Activated naive CD4-positive, alpha-beta T cell treated with anti-CD3 and anti-CD28 coated beads for 36 hours (primary cell): ENCODE measurements at places on chromosomes 1 and 21.

DNA sequence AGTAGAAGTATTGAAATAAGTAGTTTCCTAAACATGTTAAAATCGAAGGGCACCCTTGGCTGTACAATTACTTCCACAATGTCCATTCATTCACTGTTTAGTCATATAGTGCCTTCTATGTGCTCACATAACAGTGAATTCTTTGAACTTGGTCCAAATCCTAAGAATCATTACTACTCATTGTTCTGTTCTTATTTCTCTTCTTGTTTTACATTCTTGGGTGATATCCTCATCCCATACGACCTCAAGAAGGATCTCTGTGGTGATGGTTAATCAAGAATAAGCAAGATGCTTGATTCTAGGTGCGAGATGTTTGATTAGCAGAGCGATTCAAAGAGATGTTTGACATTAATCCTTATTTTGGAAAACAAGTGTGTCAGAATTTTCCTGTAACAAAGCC, 667.4 kb upstream of the ZP4 start:
- DNase-seq: no peak

DNA sequence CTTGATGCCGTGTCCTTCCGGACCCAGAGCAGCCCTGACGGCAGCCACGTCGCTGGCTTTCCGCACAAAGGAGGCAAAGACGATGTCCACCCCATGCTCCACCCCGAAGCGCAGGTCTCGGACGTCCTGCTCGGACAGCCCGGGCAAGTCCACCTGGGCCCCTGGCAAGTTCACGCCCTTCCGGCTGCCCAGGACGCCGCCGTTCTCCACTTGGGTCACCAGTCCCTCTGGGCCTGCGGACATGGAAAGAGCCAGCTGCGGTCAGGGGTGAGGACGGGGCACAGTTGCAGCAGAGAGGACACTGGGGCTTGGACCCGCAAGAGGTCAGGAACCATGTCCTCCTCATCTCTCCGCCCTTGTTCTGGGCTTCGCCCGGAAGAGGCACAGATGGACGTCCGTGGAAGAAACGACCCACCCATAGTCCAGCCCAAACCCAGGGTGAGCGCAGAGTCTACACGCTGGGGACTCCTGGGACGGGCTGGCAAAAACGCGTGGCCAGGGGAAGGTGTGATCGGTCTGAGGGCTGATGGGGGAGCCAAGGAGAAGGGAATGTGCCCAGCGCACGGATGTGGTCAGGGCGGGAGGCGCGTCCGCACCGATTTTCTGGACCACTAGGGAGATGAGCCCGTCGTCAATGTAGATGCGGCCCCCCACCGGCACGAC, 6.6 kb downstream of the PKLR start:
- no peak for DNase-seq

GRCh38 chr1:55399346-55399745, 184.2 kb upstream of the USP24 start:
- no peak for DNase-seq

DNA sequence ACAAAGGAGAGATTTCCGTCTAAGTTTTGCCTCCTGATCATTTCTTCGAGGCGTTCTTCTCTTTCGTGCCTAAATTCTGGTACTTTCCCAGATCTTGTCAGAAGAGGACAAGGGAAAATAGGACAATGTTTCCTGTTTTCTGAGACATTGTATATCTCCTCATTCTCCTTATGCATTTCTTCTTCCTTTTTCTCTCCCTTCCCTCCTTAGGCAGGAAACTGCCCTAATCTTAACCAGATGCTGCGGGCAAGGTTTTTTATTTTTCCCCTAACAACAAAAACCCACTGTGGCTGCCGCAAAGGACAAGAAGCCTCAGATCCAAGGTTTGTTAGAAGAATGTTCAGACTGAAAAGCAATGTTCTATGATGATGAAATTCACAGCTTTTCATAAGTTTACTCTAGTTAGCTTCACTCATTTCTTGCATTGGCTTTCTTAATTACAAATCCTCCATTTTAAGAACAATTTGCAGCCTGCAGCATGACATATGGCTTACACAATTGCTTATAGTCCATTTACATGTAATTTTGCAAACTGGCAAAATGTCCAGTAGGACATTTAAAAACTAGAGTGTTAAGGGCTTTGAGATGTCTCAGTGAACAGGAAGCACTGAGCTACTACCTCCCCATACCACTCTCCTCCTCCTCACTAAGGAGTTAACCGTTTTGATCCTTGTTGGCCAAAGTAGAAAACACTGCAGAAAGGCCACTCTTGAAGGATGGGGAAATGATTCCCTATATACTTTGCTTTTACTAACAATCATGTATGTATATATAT, 624 bp downstream of the CTSK start:
- DNase-seq: no peak

- no peak for DNase-seq
These were observed 42.6 kb downstream of the AHDC1 start for GRCh38 chr1:27561124-27561899.

DNA sequence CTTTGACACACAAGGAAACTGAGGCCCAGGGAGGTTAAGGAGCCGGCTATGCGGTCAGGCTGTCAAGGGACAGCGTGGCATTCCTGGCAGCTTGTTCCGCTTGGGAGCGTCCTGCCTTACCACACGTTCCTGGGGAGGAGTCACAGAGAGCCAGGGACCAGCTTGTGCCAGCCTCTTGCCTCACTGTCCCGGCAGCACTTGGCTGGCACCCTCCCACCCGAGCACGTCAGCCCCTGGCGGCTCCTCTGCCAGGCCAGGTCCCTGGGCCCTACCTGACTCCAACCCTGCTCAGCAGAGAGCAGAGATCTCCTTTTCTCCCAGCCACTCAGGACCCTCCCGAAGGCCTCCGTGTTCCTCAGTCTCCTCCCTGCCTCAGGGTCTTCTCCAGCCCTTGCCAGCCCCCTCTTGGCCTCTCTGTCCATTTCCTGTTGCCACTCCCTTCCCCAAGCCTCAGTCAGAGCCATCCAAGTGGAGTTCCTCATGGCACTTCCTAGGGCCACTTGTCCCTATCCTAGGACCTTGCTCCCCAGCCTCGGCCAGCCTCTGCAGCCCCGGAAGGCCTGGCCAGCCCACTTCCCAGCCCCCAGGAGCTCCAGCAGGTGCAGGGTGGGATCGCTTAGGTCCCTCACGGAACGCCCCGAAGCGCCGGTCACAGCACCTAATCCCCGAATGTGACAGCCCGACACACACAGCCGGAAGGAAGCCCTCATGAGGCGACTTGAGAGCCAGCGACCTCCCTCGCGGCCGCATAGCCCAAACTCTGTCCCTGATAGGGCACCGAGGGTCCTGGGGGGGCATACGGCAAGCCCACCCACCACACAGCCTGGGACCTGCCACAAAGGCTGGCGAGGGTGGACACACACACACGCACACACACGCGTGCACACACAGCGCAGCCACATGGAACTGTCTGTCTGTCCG, 130.3 kb downstream of the CASZ1 start:
- DNase-seq: no peak

DNA sequence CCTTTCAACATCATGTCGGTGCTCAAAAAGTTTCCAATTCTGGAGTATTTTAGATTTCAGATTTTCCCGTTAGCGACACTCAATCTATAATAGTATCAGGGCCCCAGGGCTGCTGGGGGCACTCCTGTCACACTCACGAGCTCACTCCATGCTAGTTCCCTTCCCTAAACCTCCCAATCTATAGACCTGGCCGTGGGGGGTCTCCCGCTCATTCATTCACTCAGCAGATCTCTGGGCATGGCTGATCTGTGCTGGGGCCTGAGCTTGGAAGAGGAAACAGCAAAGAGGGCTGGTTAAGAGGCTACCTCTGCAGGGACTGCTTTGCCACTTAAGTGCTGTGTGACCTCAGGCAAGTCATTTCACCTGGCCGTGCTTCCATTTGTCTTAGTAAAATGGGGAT, 46.8 kb upstream of the LAPTM5 start:
- no peak for DNase-seq

- no peak for DNase-seq
These were observed 131.2 kb upstream of the UBE2U start for GRCh38 chr1:64072089-64072793.

DNA sequence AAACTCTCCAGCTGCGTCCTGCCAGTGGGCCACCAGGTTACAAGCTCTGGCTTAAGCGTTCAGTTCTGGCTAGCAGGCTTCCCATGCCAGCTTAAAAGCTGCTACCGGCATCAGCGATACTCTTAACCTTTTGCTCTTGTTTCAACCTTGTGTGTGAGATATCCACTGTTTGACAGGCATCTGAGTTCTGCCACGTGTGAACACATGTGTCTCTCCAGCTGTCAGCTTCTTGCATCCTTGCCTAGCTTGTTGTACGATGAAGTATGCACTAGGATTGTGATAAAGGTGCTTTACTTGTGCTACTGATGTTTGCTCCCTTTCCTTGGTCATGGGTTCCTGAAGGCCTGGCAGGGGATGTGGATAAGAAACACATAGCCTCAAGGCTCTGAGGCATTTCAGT, 201.6 kb downstream of the PRDM2 start:
- no peak for DNase-seq

DNA sequence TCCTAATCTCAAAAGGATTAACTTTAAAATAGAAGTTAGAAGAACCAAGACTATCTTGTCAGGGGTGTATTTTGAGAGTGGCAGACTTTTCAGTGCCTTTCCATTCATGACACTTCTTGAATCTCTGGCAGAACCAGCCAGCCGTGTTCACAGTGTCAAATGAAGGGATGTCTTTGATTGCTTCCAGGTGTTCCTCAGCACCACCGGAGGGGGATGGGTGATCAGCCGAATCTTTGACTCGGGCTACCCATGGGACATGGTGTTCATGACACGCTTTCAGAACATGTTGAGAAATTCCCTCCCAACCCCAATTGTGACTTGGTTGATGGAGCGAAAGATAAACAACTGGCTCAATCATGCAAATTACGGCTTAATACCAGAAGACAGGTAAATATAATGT, 32.3 kb downstream of the FMO1 start:
- DNase-seq: no peak

GRCh38 chr1:69648486-69648885, 80.8 kb downstream of the LRRC7 start:
- no peak for DNase-seq

DNA sequence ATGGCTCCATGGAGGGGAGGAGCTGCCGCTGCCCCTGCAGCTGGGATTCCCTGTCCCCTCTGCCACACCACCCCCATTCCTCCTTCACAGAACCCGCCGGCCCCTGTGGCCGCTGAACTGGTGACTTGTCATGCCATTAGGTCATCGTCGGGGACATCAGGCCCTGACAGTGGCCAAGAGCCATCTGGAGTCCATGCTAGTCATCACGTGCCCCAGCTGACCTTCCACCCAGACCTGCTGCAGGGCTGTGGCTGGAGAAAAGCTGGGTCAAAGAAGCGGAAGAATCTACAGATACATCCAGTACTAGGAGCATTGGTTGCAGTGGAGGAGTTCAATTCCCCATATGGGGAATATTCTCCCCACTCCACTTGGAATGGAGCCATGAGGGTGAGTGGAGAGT, 78.1 kb downstream of the KCNJ15 start:
- DNase-seq: no peak

DNA sequence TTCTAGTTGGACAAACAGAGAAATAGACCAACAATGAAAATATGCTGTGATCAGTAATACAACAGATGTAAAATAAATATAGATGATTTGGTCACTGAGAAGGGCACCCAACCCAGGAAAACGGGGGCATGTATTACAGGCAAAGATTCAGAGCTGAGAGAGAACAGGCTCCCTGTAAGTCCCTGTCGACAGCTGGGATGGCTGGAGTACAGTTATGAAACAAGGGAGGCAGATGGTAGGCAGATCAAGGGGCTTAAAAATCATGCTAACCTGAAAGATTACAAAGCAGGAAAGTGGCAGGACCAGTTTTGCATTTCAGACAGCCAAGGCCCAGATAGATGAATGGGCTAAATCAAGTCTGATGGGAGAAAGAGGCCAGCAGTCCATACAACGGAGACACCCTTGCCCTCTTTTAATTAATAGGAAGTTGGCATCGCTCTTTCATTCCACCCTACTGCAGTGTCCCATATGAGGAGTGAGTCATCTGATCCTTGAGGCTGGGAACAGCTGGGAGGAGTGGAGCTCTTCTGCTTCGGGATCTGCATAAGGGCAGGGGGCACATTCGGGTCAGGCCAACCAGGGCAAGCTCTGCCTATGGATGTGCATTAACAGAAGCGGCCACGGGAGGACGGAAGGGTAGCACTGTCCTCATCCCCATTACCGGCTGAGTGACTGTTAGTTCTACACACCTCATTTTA, 171.1 kb downstream of the DAB1 start:
- DNase-seq: no peak

DNA sequence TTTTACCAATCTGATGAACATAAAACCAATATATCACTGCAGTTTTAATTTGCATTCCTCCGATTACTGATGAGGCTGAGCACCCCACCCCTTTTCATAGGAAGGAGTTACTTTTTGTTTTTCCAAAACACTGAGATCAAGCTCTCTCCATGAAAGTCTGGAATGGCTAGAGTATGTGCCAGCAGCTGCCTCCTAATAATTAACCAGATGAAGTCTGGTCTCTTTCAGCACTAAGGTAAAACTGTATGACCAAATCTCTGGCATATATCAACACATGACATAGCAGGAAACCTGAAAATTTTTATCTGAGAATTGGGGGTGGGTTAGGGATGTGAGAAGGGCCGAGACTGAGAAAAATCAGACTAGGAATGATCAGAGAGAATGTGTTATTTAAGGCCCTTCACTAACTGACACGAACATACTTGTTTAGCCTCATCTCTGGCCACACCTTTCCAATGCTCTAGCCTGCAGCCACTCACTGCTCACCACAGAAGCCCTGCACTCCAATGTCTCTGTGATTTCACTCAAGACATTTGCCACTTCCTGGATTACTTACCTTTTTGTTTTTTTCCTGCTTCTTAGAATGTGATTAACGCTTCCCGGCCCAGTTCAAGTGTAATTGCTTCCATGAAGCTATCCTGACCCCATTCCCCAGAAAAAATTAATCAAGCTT, 34.7 kb downstream of the WASF2 start:
- peak; percentile 45 for DNase-seq

DNA sequence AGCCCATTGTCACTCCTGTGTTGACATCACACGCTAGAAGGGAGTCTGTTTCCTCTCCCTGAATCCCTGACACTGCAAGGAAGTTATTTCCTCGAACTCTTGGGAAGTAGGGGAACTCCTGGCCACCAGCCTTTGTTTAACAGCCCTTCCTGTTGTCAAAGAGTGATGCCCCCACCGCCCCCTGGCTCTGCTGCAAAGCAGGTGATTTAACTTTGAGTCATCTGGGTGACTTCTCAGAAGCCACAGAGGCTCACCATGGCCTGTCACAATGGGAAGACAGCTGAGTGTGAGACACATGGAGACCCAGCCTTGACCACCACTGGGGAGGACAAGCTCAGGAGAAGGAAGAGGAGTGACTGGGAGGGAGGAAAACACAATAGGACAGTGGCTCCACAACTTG, 182.8 kb downstream of the PSMG1 start:
- DNase-seq: peak; percentile 58

DNA sequence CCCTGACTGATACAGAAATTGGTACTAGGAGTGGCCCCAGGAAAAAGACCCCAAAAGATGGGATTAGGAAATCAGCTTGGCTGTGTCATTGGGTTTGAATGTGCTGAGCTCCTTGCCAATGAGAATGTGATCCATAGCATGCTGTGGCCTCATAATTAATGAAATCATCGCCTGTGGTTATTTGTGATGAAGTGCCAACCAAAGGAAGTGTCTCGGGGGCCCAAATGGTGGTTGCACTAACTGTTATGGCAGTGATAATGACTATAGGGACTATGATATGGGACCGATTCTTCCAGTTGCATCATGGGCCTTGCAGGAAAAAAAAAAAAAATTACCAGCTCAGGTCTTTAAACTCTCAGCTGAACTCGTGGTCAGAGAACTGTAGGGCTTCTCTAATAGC, 15.4 kb upstream of the ZDHHC18 start:
- no peak for DNase-seq
